ENCODE measurements at places on chromosomes 6 and 20.

- DNase-seq = peak; percentile 44
These were observed 13.9 kb upstream of the KLHL31 start for GRCh38 chr6:53679446-53679933.

DNA sequence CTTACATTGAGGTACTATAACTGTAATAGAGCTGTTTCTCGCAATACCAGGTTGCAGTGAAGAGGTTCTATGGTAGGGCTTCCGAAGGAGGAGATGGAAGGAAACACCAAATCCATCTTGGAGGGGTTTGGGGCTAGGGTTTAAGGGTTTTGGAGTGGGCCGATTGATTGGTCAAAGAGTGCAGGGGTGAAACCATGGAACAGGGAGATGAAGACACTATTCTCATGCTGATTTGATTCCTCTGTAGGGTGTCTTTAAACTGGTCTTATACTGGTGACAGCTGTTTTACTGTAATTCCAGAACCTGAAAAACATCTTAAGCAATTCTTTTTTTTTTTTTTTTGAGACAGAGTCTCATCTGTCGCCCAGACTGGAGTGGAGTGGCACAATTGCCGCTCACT lies 7.8 kb downstream of the SMIM13 start:
- DNase-seq = no peak

- DNase-seq = no peak
These were observed 53.8 kb downstream of the ADAT2 start for GRCh38 chr6:143396497-143397226.

- DNase-seq = no peak
These were observed 8.8 kb upstream of the MUC21 start for GRCh38 chr6:30974490-30975252.

DNA sequence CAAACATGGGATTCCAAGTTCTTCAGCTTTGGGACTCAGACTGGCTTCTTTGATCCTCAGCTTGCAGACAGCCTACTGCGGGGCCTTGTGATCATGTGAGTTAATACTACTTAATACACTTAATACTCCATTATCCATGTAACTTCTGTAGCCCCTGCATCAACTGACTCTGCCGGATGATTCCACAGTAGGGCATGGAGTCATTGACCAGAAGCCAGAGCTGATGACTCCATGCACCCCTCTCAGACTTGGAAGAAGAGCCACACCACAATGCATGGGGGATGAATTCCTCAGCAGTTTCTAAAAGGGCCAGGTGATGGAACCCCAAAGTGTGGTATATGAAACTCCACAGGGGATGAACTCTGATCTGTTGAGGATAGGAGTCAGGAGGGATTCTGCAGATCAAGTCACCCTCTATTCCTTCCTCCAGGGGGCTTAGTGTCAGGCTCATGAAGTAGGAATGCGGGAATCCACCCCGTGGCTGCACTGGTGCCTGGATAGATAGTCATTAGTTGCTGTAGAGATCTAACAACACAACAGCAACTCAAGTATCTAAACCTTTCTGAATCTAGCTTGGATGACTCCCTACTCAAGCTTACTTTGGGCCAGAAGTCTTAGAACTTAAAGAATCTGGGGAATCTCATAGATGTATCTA lies 70.2 kb downstream of the GPR6 start:
- DNase-seq = no peak

Data from CD4-positive, alpha-beta T cell treated with Interleukin-21 for 1 hour (primary cell).